ENCODE measurements at places on chromosomes 7 and 10.

DNA sequence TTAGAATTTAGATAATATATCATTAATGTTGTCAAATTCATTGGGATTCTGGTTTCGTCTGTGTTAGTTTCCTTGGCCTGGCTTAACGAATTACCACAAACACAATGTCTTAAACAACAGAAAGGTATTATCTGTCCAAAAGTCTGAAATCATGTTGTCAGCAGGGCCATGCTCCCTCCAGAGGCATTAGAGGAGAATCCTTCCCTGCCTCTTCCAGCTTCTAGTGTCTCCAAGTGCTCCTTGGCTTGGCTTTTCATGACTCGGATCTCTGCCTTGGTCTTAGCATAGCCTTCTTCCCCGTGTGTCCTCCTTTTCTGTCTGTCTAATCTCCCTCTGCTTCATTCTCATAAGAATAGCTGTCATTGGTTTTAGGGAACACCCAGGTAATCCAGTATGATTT is 482.5 kb downstream of the SEMA3D start:
- H3K27me3 ChIP-seq, result no peaks in the 10 kb centered on the region
- no peak overlapping the region for H3K27ac ChIP-seq
- no peak overlapping the region for H3K4me3 ChIP-seq
- no peaks in the 10 kb centered on the region for H3K36me3 ChIP-seq

DNA sequence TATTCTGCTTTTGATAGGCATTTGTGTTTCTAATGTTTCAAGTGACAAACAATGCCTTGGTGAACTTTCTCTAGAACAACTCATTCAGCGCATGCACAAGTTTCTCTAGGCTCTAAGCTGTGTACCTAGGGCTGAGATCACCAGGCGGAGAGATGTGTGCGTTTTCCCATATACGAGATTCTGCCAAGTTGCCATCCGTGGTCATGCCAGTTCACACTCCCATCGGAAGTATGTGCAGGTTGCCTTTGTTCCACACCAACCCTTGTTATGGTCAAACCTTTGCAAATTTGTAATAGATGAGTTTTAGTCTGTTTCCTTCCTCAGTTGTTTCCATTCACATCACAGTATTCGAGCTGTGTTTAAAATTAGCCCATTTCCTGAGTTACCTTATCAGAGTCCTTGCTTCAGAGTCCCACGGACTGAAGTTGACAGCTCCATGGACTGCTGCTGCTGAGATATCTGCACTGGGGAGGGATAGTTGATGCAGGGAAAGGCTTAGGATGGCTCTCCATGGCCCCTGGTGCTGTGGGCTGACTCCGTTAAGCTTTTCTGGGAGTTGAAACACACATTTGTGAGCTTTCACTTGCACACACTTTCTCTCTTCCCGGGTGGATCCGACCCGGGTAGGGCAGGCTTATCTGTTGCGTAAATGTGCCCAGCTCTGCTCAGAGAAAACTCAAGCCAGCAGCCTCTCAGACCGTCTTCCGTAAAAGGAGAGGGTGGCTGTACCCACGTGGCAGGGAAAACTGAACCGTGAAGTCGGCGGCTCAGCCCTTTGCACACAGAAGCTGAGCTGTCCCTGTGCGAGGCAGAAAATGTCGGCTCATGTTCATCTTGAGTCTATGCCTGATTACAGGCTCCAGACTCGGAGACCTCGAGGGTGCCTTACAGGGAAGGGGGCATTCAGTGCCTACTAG is 49.4 kb downstream of the HK1 start:
- peak overlapping the region; percentile 43 for H3K4me3 ChIP-seq
- no peaks in the 10 kb centered on the region for H3K27me3 ChIP-seq
- H3K4me1 ChIP-seq, result peaks cover 47% of the 10 kb centered on the region
- DNase-seq, result peak; percentile 52
- H3K36me3 ChIP-seq, result peaks cover 23% of the 10 kb centered on the region

DNA sequence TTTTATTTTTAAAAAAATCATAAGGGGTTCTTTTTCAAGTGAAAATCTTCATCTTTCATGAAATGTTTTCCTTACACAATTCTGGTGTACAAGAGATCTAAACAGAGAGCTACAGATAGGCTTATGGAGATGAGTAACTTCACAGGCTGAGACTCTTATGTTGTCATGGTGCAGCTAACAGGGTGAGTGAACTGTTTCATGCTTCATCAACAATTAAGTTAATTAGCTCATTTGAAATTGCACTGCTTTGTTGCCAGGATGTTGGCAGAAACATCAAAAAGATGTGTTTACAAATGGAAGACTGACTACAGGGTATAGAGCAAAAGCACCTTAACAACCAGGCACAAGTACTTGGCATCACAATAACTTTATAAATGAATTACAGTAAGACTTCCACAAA is 230.8 kb downstream of the FOXP2 start:
- no peak overlapping the region for H3K27ac ChIP-seq
- H3K4me3 ChIP-seq, result no peak overlapping the region
- no peaks in the 10 kb centered on the region for H3K4me1 ChIP-seq
- no peak for DNase-seq
- H3K27me3 ChIP-seq, result no peaks in the 10 kb centered on the region

GRCh38 chr10:100340948-100341847 is 5.8 kb upstream of the SCD start:
- H3K27ac ChIP-seq, result no peak overlapping the region
- H3K4me3 ChIP-seq, result no peak overlapping the region
- H3K36me3 ChIP-seq, result no peaks in the 10 kb centered on the region
- H3K27me3 ChIP-seq, result no peaks in the 10 kb centered on the region
- peaks cover 5% of the 10 kb centered on the region for H3K4me1 ChIP-seq
- DNase-seq, result no peak

DNA sequence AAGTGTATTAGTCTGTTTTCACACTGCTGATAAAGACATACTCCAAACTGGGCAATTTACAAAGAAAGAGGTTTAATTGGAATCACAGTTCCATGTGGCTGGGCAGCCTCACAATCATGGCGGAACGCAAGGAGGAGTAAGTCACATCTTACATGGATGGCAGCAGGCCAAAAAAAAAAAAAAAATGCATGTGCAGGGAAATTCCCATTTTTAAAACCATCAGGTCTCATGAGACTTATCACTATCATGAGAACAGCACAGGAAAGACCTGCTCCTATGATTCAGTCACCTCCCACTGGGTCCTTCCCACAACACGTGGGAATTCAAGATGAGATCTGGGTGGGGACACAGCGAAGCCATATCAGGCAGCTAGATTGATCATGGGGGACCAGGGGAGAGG is 136.8 kb downstream of the EXOC4 start:
- no peaks in the 10 kb centered on the region for H3K27me3 ChIP-seq
- DNase-seq, result no peak
- no peak overlapping the region for H3K4me3 ChIP-seq
- no peaks in the 10 kb centered on the region for H3K4me1 ChIP-seq
- H3K36me3 ChIP-seq, result no peaks in the 10 kb centered on the region

DNA sequence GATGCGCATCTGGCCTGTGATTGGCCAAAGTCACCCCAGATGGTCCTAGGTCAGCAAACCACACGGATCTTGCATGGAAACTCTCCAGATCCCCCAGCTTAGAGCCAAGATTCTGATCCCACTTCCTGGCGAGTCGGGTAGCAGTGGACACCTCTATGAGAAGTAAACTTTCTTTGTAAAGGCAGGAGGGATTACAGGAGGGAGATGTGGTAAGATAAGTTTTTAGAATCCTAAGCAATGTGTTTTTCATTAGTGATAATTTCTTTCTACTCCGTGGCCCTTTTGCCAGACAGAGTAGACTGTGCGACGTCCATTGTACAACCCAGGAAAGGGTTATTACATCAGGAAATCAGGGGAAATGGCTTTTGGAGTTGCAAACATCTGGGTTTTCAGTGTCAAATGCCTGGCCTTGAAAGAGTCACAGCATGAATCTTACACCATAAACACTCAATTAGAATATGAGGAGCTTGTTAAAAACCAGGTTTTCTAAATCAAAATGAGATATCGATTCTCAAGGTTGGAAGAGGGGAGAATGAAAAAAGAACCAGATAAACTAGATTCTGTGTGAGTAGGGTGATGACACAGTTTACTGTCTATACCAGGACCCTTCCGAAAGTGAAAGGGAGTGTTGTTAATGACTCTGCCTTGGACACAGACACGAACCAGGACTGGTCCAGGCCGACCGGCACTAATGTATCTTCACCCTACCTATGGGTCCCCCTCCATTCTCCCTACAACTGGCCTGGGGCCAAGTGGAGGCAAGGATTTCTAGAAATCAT is 61.9 kb upstream of the WAC start:
- H3K27ac ChIP-seq, result no peak overlapping the region
- H3K4me1 ChIP-seq, result no peaks in the 10 kb centered on the region
- no peak for DNase-seq
- H3K4me3 ChIP-seq, result no peak overlapping the region

- H3K4me3 ChIP-seq, result no peak overlapping the region
- no peaks in the 10 kb centered on the region for H3K27me3 ChIP-seq
- peaks cover 3% of the 10 kb centered on the region for H3K4me1 ChIP-seq
- H3K36me3 ChIP-seq, result peaks cover 47% of the 10 kb centered on the region
- DNase-seq, result no peak
- no peak overlapping the region for H3K27ac ChIP-seq
Observed at GRCh38 chr10:46218921-46219320, 67.9 kb upstream of the ANTXRL start.
